Activated T-helper 17 cell treated with anti-CD3 and anti-CD28 coated beads, Interleukin-2, amount 50 U/mL, for 72 hours (primary cell): ENCODE measurements at places on chromosomes 13 and 19.

DNA sequence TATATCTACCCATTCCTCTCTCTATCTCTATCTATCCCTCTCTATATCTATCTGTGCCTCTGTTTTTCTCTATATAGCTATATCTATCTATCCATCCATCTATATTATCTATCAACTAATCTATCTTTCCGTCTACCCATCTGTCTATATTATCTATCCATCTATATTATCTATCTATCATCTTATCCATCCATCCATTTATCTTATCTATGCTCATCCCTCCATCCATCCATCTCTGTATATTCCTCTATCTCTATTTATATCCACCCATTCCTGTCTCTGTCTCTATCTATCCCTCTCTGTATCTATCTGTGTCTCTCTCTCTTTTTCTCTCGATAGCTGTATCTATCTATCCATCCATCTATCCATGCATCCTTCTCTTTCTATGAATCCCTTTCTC lies 14.2 kb downstream of the PTGER1 start:
- ATAC-seq: no peak

DNA sequence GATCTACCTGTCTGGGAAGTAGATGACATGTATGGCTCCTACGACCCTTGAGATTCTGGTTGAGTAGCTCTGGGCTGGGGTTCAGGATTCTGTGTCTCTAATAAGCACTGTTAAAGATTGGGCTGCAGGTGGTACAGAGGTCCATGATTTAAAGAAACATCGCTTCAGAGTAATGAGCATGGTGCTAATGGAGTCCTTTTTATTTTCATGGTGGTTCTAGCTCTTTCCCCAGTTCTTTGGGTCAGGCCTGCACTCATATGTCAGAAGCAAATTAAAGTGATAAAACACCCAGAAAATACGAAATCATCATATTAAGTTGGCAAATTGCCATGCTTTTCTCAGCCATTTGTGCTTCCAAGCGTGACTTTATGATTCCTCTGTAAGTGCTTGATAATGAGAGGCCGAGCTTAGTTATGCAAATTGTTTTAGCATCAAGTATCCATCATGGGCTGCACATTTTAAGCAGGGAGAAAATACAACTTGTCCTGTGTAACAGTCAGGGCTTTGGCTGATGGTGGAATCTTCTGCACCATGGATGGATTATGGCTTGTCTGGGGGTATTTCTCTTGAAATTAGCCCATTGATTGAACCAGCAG lies 45.1 kb downstream of the MTUS2 start:
- ATAC-seq: no peak

- no peak for ATAC-seq
These were observed 705.3 kb downstream of the GPC5 start for GRCh38 chr13:92103689-92104153.

- ATAC-seq: no peak
These were observed 13.5 kb upstream of the QTRT1 start for GRCh38 chr19:10687518-10688288.

GRCh38 chr13:100541897-100542825 lies 46.4 kb downstream of the GGACT start:
- no peak for ATAC-seq
